ENCODE measurements at places on chromosomes 16 and 17. TPM values are rescaled to one million over a fixed set of nuclear protein-coding genes. Genes with fewer than 3 reads are reported as not detected.

DNA sequence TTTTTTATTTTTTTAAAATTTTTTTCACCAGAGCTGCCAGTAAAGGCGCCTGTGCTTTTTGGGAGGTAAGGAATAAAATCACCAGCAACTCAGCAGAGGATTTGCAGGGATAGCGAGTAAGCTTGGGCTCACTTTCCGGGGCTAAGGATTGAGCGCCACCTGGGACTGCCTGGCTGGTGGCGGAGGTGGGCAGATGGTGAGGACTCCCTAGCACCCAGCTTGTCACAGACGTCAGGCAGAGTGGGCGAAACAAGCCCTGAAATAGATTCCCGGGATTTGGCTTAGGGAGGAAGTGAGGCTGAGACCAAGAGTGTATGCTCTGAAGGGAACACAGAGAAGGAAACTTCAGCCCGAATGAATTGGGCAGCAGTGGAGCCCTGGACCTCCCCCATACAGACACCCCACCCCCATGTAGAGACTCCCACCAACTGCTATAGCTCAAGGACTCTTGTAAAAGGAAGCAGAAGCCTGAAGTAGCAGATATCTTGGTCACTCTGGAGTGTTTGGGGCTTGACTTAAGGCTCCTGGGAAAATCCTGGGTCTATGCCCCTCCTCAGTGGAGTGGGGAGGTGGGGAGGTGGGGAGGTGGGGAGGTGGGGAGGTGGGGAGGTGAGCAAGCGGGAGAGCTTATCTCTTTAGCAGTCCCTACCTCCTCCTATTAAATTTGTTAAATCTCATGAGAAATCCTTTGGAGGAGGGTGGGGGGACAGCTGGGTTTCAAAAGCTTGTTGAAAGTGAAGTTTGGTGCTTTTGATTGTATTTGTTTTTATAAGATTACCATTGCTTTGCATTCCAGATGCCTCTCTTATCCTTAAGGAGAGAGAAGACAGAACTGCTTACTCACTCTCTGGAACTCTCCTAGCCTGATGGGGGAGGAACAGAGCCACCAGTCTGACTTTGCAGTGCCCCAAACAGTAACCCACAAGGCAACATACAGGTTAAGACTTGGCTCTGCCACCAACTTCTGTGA is 8.2 kb downstream of the ARL4D start:
- no peak for DNase-seq

GRCh38 chr17:74220946-74221818 is 7.8 kb downstream of the TTYH2 start:
- no peak for DNase-seq

DNA sequence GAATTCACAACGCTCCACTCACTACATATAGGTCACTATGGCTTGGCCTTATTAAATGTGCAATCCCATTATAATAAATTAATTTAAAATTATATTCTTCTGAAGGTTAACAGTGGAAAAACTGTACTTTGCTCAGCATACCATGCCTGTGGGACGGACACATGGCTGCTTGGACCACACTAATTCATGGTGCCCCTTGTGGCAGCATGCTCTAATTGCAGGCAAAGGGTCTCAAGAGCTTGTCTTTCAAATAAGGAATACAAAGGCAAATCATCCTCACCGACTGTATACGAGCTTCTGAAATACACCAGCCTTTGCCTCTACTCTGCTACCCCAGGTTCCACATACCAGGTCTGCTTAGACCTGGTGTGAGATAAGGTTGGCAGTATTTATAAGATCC is 11.7 kb downstream of the SMPD3 start:
- DNase-seq = no peak

GRCh38 chr16:63145411-63145810 is 1109.2 kb upstream of the CDH8 start:
- no peak for DNase-seq

GRCh38 chr17:71878998-71879397 is 241.8 kb upstream of the SOX9 start:
- no peak for DNase-seq

- no peak for DNase-seq
Measured at GRCh38 chr17:19533718-19534561, at the start of gene SLC47A1. TSS of gene SLC47A1 (plus strand) at chr17:19533854. CDS start at chr17:19533940, 86 bp downstream.

RNF167 gene
- total RNA-seq = 15.2 TPM

GRCh38 chr16:86584726-86585721 is 6.7 kb downstream of the FOXL1 start:
- DNase-seq = no peak

MAPT gene
- total RNA-seq = 0.18 TPM

DNA sequence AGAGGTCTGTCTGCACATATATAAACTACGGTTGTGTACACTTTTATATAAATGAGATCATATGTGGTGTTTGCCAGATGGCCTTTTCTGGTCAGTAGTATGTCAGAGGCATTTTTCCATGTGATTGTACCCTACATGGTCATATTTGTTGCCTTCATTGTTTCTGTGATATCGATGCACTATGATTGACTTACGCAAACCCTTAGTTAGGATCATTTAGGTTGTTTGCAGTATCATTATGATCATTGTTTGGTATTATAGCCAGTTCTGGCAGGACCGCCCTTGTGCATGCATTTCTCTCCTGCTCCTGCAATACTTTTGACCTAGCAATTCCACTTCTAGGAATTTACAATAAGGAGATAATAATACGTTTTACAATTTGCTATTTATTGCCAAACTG is 169.1 kb downstream of the MSI2 start:
- no peak for DNase-seq

PRSS36 gene
- 0.49 TPM for total RNA-seq

GRCh38 chr17:77321649-77322513 is 181.1 kb downstream of the SEC14L1 start:
- DNase-seq = no peak

UBE2G1 gene
- 38.1 TPM for total RNA-seq

- no peak for DNase-seq
Measured at GRCh38 chr16:28254158-28254557, 38.2 kb upstream of the SBK1 start.

DNA sequence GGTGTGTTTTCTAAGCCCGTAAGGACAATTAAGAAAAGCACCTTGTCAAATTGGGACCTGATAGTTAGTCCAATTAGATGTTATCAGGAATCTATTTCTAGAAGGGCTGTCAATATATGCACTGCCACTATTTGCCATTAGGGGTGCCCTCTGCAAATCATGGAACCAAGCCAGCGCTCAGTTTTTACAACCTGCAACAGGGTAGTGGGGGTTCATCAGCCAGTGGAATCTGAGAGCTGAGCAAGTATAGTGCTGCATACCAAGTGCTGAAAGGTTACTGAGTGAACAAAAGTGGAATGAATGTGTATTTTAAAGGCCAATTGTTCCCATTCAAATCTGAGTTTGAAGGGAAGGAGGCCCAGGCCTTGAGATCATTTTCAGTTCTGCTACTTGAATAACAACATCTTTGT is 10.4 kb downstream of the PRR11 start:
- no peak for DNase-seq

ARSG gene
- 3.0 TPM for total RNA-seq

- DNase-seq = no peak
Measured at GRCh38 chr17:72297326-72298115, 176.7 kb downstream of the SOX9 start.

- no peak for DNase-seq
Measured at GRCh38 chr17:76032073-76032779, 5.1 kb upstream of the EVPL start.
